Fibroblast of pulmonary artery (primary cell): ENCODE measurements at places on chromosomes 3 and 15.

- no peak for DNase-seq
Observed at GRCh38 chr3:195794708-195795107, 17.0 kb downstream of the MUC4 start.

DNA sequence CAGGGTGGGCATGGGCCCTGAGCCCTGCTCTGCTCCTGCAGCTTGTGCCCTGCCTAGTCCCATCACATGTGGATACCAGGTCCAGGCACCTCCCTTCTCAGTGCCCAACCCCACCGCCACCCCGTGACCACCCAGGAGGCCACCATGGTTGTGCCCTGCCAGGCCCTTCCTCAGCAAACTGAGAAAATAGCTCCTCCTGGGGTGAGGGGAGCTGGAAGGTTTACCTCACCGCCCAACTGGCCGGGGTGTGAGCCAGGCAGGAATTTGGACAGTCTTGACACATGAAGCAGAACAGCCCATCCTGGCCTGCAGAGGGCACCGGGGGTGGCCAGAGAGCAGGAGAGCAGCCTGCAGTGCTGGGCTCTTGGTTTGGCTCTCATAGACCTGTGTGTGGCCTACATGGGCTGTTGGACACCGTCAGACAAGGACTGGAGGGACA lies 11.4 kb upstream of the C3orf22 start:
- no peak for DNase-seq

DNA sequence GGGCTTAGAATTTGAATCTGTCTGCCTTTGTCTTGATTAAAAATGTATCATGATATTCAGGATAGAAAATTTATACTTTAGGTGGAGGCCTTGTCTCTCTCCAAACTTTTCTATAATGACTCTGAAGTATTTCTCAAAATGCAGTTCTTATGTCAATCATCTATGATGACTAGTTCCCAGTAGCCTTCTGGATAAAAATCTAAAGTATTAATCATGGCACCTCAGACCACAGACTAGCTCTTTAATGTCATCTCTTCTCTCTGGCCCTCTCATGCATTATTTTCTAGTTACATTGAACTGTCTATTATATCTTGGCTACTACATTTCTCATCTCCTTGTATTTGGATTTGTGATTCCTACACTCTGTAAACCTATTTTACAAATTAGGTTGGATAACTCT lies 96.9 kb downstream of the ZPLD1 start:
- DNase-seq = no peak

GRCh38 chr3:42699511-42699971 lies 3.1 kb downstream of the HHATL start:
- DNase-seq = no peak

DNA sequence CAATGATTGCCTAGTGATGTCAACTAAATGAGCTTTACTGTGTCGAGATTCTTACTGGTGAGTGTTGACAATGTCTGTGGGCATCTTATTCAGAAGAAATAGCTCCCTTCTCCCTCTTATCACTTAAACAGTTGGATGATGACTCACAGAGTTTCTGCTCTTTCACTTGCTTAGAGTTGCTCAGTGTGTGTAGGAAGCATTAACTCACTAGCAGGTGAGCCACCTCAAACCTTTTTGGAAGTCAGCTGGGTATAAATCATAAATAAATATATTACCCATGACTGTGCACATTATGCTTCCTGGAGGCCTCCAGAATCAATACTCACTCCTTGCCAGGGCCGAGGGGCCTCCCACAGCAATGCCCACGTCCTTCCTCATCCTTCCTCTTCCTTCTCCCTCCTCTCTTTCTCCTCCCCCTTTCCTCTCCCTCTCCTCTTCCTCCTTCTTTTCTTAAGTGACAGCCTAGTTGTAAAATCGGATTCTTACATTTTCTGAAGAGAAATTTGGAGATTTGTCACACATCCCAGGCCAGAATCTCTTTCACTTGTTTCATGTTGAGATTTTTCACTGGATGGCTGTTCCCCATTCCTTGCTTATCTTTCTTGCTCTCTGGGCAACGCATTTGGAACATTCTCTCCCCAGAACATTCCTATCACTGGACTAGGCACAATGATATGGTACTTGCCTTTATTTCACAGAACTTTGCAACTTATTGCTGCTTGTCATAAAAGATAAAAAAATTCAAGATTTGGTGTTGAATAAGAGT lies 17.5 kb downstream of the SHC4 start:
- peak; percentile 75 for DNase-seq

DNA sequence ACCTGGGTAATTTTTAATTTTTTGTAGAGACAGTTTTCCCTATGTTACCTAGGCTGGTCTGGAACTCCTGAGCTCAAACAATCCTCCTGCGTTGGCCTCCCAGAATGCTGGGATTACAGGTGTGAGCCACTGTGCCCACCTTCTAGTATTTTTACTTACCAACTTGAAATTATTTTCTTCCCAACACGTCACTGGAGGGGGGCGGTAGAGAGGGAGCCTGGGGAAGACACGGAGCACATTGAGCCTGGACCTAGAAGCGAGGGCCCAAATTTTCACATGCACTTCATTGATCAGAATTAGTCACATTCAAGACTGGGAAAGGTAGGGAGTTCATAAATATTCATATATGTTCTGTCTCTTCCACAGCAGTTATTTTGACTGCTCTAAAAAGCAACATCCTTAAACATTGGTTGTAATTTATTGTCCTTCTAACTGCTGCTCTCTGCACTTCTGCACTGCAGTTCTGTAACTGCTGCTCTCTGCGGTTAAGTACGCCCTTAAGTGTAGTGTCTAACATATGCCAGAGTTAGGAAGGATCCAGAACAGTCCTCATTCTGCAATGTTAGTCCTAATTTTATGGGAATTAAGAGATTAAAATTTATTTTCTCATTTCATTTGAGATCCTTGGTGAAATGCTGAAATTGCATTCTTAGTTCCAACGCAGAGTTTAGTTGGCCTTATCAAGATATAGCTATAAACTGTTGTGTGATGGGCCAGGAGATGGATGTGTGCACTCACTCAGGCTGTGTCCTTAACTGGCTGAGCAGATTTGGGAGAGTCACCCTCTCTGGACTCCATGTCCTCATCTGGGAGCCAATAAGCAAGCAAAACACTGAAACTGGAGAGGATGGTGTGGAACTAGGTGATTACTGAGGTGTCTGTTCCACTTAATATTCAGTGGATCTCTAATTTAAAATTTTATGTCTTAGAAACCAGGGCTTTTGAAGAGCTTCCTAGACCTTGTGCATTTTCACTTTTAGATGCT lies 98.2 kb downstream of the STRIT1 start:
- no peak for DNase-seq

DNA sequence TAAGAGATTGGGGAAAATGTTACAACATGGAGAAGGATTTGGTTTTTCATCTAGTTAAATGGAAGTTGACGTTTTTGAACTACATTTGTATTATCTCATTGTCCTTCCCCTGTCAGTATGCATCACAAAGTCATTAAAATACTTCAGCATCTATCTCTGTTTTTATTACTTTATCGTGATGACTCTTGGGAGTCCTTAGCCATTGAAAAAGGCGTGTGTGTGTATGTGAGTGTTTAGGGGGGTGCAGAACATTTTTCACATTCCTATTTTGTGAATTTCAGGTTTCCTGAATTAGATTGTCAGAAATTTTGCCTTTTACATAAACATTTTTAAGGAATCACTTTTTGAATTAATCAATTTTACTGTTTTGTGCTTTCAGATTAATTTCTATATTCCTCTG lies 360.6 kb upstream of the SGO1 start:
- peak; percentile 22 for DNase-seq

DNA sequence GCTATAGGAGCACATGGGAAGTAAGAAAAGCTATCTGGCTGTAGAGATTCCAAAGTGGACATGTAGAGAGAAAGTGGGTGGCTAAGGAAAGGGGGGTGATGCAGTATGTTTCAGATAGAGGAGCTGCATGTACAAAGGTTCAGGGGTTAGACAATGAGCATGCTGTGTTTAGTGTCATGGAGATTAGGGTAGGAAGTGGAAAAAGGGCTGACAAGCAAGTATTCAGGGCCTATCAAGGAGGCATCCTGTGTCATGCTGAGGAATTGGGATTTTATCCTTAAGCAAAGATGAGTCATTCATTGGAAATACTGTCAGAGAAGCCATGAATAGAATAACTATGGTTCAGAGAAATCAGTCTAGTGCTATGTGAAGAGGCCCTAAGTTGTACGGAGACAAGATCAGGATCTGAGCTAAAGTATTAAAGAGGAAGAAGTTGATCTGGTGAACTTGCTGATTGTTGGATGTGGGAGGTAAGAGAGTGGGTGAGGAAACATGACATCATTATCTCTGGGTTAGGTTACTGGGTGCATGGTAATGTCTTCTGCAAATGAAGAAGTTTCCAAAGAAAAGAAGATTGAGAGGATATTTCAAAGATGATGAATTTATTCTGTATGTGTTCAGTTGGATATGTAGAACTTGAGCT lies 176.7 kb upstream of the GOLIM4 start:
- peak; percentile 3 for DNase-seq

GRCh38 chr3:156803952-156804741 lies 22.0 kb upstream of the LEKR1 start:
- no peak for DNase-seq

GRCh38 chr15:60779718-60780503 lies 301.0 kb upstream of the ICE2 start:
- no peak for DNase-seq
